ENCODE measurements at places on chromosomes 7 and 10.
A peak's percentile ranks its signal among the peaks of the same experiment; 100 is the strongest.

DNA sequence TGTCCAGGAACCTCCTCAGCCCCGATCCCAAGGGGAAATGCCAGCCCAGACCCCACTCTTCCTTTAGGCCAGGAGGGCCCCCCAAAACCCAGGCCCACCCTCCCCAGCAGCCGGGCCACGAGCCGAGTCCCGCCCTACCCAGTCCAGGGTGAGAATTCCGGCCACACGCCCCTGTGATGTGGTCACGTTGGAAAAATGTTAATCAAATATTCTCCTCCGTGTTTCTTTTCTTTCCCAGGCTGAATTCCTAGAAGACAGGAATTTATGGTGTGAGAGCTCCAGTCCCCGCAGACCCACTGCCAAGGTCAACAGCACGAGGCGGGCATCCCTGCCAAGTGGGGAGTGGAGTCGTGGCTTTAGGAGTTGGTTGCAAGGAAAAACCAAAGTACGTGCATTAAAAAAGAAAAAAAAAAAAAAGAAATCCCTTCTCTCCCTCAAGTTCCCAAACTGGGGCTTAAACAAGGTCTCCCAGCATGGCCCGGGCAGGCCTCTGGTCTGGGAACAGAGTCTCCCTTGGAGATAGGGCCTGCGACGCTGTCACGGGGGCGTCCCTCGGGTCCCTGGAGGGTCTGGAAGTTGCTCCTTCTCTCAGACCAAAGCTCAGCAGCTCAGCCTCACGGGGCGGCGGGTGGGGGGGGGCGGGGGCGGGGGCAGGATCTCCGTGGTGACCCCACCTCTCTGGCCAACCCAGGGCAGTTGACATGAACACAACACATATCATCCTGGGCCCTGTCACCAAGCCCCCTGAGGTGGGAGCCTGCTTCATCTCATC lies 28.1 kb upstream of the ELN start:
- DNase-seq = no peak

DNA sequence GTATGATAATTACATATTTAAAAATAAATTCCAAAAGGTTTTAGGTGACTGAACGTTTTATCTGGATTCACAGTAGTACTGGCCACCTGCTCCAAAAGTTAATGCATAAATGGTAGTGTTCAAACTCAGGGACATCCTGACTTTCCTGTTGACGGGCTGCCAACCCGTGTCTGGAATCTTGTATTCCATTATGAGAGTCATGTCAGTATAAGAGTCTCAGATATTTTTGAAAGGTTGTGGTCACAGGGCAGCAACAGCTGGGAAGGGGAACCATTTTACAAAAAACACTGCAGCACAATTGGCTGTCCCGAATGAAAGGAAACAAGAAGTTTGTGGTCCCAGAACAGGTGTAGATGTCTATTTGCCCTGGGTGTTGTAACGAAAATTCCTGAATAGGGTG lies 2.8 kb downstream of the TDRD1 start:
- DNase-seq = no peak

DNA sequence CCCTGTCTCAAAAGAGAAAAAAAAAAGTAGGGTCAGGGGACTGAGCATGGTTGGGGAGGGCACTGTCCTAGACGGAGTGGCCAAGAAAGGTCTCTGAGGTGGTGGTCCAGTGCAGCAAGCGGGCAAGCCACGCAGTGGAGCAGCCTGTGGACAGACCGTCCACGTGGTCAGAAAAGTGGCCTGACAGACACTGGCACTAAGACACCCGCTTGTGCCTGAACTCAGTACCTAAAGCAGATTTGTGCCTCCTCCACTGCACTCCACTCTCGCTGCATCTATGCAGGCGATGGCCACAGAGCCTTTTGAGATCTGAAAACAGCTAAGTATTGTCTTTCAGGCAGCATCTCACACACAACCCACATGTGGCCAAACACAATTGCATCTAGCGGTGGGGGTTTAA lies 8.8 kb downstream of the ASB10 start:
- DNase-seq = no peak

DNA sequence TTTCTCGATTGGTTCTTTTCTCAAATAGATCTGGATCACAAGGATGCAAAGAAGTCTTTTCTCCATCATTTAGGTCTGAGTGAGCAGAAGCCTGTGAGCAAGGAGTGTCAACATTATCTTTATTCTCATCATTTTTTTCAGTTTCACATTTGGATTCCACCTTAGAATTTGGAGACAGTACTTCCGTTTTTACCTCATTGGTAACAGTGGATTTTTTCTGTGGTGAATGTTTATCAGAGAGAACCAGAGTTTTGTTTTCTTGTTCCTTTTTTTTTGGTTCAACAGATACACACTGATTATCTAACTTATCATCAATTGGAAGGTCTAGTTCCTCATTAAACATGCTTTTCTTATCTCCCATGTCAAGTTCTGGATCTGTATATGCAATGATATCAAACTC lies 151.3 kb downstream of the GALNT11 start:
- DNase-seq = no peak

- DNase-seq = no peak
Measured at GRCh38 chr10:112356686-112357085, 17.2 kb upstream of the ACSL5 start.

- no peak for DNase-seq
Measured at GRCh38 chr7:129394982-129395914, 39.0 kb upstream of the STRIP2 start.

DNA sequence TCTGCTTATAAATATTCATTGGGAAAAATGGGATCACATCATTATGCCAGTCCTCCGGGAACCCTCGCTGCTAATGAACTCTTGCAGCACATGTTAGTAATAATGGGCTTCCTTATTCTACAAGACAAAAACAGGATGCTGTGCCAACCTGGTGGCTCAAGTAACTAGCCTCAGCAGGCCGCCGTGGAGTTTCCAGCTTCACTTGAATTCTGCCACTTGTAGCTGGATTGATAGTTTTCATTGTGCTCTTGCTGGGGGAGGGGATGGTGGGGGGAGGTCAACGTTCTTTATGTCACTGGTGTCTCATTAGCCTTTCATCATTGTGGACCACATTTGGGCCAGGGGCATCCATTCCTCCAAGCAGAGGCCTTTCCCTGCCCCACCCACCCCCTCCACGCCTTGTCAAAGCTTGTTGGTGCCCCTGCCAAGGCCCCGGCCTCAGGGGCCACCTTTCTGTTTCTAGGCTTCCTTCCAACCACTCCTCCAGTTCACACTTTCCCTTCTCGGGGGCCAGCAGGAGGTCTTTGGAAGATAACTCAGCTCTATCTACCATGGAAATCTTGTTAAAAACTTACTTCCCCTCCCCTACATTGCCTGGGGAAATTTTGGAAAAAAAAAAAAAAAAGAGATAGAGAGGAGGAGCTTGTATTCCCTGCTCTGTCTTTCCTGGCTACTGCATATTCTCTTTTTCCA lies 153.9 kb downstream of the BMPER start:
- DNase-seq = no peak

DNA sequence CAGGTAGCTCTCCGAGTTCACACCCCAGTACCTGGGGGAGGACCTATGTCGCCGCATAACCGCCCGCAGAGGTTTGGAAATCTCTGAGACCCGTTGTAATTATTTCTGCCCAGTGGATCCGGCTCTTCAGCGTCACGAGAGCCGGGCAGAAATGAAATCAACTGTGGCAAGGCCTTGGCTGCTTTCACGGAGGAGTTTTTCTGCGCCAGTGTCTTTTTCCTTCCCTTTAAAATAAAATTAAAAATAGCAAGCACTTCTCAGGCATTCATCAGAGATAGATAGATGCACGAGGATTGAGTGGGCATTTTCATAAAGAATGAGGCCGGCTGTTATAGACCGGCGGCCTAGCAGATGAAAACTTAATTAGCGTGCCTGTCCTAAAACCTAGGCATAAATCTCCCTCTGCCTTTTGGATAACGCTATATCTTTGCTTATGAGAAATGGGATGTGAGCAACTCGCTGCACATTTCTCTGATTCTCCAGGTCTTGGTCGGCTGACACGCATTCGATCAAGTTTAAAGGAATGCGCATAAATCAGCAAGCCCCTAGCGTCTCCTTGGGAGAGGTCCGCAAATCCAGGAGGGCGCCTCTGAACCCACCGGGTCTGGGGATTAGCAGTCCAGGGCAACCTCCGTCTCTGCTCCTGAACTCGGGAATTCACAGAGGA lies 6.4 kb downstream of the HOXA13 start:
- DNase-seq = peak; percentile 68

- DNase-seq = no peak
Measured at GRCh38 chr7:17822547-17823173, 117.6 kb downstream of the SNX13 start.

DNA sequence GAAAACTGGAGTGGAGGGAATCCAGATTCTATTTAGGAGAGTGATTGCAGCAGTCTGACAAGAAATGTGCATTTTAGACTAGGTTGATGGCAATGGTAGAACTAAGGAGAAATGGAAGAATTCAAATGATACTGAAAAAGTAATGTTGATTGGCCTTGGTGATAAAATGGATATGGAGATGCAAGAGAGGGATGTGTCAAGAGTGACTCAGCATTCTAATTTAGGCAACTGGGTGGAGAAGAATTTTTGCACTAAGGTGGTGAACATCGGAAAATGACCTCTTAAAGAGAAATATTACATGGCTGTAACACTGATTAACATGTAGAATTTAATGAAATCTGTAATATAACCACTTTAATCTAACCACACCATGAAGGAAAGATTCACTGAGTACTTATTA lies 806.5 kb downstream of the PHTF2 start:
- no peak for DNase-seq

DNA sequence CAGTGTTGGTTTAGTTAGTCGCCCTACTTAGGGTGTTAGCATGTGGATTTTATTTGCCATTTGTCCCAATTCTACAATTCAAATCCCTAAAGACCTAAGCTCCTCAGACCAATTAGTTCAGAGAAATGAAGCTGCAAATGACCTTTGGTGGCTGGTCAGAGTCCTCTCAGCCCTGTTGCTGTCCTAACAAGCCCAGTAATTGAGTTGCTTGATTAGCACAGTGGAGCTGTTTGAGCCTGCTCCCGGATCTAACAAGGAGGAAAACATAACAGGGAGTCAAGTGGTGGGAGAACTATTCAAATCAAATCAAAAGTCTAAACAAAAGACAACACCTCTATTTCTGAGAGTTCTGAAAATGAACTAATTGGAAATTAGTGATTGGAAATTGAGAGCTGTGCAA lies 22.1 kb downstream of the ZDHHC6 start:
- no peak for DNase-seq

DNA sequence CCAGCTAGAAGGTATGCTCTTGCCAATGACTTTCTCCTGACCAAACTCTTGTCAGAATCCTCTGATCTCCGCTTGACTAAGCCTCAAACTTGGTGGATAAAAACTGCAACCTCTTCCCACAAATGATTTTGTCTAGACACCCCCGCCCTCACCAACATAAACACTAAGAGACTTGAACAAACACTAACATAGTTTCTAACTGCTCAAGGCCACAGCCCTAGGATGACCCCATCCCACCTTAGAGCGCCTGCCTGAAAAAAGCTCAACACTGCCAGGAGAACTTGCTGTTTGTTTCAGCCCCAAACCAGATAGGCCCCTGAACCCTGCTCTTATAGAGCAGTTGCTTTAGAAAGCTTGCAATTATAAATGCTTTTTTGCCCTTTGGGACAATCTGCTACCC lies 71.8 kb downstream of the LRRN3 start:
- DNase-seq = no peak

GRCh38 chr10:80202934-80203834 lies 2.2 kb downstream of the ANXA11 start:
- no peak for DNase-seq

DNA sequence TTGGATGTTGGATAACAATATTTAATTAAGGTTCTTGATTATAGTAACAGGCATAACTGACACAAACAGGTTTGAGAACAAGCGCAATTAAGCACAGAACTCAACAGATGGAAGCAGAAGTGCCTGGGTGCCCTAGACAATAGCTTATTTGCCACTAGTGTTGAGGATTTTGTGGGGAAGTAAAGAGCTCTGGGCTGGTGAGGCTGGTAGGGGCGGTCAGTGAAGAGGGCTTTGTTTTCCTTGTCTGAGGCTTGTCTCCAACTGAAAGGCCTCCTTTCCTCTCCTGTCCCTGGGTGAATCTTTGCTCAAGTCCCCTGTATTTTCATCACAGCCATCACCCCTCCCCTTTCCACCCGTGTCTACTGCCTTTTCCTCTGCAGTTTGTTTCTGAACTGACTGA lies 104.6 kb downstream of the KAT6B start:
- DNase-seq = no peak

- DNase-seq = no peak
Measured at GRCh38 chr7:85392326-85392725, 205.5 kb upstream of the SEMA3D start.

DNA sequence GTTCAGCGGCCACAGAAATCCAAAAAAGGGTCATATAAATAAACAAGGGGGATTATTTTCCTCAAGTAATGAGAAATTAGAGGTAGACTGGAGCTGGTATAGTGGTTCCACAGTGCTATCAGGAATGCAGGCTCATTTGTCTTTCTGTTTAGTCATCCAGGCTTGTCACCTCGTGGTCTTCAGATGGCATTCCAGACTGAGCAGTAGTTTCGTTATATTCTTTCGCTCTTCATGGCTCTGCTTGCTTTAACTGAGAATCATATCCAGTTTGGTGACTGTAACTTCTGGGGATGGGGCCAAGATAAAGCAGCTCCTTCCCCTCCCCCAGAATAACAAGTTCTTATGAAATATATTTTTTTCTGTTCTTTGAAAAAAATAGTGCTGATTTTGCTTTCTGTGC lies 9.5 kb downstream of the ANKIB1 start:
- no peak for DNase-seq

DNA sequence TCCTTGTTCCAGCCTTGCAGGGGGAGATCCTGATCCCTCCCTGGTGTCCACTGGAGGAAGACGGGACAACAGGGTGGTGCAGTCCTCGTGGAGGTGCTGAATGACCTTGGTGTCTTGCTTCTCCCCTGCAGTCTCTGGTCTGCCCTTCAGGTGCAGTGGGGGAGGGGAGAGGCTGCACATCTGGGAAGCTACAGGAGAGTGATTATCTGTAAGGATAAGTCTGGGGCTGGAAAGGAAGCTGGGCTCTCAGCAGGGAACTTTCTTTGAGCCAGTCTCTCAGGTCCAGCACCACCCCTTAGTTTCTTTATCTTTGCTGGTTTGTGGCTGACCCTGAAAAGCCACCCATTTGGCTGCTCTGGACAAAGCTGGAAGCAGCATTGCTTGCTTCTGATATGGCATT lies 275.6 kb downstream of the CCSER2 start:
- no peak for DNase-seq

DNA sequence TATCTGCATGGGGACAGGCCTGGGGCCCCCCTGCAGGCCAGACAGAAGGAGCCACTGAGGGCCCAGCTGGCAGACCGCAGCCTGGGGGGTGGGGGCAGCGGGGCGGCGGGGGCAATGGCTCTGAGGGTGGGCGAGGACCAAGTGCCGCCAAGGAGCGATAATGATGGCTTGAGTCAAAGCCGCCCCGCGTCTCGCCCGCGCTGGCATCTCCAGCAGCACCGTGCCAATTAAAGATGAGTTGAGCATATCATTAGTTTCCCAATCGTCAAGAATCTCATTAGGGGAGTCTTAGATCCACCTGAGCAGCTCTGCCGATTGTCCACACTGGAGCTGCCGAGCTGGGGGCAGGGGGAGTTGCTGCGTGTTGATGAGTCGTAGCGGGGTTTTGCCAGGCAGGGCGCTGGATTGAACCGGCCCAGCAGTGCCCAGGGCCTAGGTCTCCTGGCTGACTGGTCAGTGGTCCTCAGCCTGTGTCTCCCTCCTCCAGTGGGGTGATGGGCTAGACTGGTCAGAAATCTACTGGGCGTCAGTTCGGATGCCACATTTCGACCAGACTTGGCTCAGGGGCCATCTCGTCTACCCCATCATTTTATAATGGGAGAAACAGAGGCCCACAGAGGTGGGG lies 41.0 kb upstream of the PSMG3 start:
- no peak for DNase-seq
